Endothelial cell of umbilical vein (primary cell): ENCODE measurements at places on chromosomes 7 and 10. TPM values are rescaled to one million over a fixed set of nuclear protein-coding genes. Genes with fewer than 3 reads are reported as not detected.
A peak's percentile ranks its signal among the peaks of the same experiment; 100 is the strongest.

GRCh38 chr7:142463401-142463850, 205.6 kb upstream of the PRSS58 start:
- no peak for DNase-seq

DNA sequence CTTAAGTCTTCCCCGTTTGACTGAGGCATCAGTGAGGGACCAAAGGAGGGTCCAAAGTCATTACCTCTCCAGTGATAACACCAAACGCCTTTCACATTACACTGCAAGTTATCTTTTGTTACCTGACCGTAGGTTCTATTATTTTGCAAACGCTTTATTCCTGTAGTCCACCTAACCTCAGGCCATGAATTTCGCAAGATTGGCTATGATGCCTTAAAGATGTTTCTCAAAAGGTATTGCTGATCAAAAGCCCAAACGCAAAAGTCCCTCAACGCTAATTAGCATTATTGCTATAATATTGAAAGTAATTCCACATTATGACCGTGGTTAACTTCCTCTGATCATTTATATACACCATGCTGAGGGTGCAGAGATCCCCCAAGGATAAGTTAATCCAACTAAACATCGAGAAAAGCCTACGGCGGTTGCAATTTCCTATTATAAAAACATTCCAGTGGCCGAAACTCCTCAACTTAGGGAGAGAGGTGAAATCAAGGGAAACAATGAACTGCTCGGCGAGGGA, 649 bp downstream of the DNA2 start:
- peak; percentile 8 for DNase-seq

- DNase-seq, result no peak
Observed at GRCh38 chr7:50358041-50358705, 53.7 kb downstream of the IKZF1 start.

DNA sequence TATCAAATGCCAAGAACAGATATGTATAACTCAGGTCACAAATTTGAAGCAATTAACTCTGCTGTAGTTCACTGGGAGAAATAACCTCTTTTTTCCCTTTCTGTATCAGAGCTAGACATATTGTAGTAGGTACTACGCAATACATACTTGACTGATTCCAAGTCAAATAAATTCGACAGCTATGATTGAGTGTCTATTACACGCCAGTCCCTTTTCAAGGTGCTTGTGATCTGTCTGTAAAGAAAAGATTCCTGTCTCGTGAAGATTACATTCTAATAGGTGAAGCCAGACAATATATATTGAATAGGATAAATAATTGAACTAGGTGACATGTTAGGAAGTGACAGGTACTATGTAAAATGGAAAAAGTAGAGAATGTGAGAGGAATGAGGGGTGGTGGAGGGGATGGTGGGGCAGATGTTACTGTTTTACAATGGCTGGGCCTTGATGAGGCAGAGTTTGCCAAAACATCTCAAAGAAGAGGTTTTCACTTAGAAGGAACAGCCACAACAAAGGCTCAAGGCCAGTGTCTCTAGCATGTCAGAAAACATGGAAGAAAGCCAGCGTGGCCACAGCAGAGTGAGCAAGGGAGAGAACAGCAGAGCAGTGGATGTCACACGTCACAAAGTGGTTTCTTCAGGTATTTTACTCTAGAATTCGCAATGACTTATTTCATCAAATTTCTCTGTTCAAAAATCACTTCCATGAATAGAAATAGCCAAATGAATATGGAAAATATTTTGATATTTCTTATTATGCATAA, 282.6 kb upstream of the CACNA2D1 start:
- no peak for DNase-seq

DNA sequence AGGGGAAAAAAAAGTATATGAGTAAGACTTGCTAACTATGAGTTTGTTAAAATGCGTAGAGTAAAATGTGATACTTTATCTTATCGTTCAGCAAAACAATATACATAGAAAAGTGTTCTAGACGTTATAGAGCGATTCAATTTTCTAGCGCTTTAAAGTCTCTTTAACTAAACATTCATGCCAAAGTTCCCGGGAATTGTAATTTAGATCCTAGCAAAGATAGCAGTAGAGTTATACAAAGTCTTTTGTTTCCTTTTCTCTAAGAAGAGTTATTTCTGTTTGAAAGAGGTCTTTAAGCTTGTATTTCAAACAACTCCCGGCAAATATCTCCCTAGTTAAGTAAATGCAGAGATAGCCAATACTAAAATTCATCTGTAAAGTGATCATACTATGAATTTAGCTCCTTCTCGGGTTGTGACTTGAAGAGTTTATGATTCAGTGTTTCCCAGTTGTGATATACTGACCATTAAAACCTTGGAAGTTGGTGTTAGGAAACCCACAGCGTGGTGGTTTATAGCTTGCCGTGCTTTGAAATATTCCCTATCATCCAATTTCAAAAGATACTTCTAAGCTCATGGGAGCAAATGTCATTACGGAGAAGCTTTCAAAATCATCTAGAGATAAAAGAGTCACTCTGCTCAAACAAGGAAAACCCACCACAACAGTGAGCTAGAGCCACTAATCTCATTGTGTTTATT, 171.7 kb downstream of the CSTF2T start:
- peak; percentile 41 for DNase-seq

DNA sequence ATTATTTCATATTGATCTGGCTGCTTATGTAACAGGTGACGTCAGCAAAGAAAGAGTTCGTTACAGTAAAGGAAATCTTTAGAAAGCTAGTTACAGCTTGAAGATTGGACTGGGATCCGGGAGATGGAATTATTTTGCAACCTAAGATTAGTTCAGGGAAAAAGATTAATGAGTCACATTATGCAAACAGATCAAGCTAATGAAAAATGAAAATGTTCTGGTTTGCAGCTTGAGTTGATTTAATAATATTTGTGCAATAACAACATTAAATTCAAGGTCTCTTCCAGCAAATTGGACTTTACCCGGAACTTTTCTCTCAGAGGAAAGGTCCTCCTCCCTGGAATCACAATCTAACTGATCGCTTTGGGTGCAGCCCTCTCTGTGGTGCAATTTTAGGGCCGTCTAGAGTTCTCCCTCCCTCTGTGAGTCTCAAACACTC, 119.5 kb downstream of the OTUD1 start:
- DNase-seq, result no peak

DNA sequence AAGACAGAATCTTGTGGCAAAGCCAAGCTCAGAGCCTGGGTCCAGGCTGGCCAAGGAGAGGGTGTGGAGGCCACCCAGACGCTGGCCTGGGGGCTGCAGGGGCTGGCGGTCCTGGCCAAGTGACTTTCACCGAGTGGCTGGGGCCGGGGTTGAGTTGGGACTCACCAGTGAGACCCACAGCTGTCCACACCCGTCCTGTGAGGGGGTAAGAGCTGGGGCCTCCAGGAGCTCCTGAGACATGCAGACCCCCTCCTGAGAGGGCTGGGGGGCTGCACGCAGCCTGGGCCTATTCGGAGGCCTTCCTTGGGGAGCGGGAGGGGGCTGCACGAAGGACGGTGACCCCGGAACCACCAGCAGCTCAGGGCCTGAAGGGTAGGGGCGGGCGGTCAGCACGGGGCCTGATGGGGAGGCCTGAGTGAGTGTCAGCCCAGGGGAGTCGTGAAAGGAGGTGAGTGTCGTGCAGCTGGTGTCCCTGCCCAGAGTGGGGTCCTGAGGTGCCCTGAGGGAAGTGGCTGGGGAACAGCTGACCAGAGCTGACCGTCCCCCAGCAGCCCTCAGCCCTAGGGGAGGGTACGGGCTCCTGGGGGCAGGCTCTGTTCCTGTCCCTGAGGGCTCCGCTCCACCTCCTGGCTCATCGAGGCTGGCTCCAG, 100.9 kb downstream of the FOXL3 start:
- DNase-seq, result no peak

- DNase-seq, result no peak
Observed at GRCh38 chr7:124322561-124322960, 289.7 kb upstream of the TMEM229A start.

DNA sequence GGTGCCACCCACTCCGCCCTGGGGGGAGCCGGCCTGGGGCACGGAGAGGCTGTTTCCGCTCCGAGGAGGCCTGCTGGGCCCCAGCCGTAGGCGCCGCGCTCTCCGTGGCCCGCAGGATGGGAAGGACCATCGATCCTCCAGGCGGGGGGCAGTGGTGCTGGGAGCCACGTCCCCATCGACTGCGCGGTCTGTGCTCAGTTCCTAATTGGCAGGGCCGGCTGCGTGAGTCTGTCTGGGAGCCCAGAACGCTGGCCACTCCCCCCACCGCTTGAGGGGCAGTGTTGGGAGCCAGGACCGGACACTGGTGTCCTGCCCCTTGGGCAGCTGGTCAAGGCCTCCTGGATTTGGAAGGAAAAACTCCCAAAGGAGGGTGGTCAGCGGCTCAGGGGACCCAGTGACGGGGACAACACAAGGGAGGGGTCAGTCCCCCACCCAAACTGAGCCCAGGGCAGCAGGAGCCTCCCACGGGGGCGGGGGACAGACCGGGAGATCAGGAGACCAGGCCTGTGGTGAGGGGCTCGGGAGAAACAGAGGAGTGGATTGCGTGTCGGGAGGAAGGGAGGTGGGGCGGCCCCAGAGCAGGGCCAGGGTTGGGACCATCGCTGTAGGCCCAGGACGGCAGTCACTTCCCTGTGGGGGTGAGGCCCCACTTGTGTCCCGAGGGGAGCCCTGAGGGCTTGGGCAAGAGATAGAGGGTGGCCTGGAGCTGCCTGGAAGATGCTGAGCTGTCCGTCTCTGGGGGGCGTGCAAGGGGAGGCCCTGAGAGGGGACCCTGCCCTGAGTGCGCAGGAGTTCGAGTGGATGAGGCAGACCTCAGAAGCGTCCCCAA, 89.0 kb downstream of the UNCX start:
- no peak for DNase-seq

GRCh38 chr10:1933215-1933614, 195.9 kb upstream of the ADARB2 start:
- no peak for DNase-seq

GRCh38 chr10:132570771-132571649, 33.4 kb downstream of the INPP5A start:
- DNase-seq, result no peak

- no peak for DNase-seq
Observed at GRCh38 chr10:3008518-3009195, 58.7 kb upstream of the PFKP start.

GRCh38 chr10:79070081-79070605, 1.4 kb downstream of the ZMIZ1 start:
- no peak for DNase-seq

DNA sequence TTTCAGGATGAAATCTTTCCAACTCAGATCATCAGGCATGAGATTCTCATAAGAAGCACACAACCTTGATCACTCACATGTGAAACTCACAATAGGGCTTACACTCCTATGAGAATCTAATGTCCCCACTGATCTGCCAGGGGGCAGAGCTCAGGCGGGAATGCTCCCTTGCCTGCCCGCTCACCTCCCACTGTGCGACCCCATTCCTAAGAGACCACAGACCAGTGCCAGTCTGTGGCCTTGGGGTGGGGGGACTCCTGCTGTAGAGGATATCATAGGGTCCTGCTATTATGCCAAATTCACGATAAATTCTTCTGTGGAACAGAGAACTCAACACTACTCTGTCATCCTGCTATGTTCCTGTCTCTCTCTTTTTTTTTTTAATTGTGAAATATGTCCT, 5.2 kb upstream of the RASGEF1A start:
- DNase-seq, result no peak

DNA sequence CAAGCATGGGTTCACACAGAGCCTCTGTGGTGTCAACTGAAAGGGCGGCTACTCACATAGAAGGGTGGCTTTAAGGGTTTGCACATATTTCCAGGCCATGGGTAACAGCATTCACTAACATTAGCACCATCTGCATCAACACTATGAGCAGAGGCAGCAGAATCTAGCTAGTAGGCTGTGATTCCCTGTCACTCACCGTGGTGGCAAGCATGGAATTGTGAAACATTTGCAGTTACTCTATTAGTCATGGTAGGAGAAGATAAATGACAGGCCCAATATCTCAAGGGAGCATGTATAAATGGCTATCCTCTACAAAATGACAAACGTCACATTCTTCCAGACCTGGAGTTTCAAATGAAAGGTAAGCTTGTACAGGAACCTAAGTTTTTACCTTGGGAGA, 32.2 kb upstream of the CUBN start:
- DNase-seq, result no peak

DNA sequence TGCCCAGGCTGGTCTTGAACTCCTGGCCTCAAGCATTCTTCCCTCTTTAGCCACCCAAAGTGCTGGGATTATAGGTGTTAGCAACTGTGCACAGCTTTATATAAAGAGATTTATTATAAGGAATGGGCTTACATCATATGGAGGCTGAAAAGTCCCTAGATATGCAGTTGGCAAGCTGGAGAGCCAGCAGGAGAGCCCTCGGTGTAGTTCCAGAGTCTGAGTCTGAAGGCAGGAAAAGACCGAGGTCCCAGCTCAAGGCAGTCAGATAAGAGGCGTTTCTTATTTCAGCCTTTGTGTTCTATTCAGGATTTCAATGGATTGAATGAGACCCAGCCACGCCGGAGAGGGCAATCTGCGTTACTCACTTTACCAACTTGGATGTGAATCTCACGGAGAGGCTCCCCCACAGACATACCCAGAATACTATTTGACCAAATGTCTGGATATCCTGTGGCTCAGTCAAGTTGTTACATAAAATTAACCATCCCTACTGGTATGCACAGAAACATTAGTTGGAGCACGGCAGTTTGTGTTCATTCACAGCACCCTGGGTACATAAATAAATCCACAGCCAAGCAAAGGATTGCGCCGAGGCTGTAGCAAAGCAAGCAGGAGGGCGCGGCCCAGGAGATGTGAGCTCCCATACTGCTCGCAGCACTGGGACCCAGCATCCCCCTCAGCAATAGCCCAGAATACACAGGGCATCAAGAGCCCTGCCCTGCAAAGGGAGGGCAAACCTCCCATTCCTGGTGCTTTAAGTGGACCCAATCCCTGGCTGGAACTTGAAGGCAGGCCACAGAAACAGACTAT, 158.4 kb upstream of the ZNF32 start:
- DNase-seq, result no peak

GRCh38 chr7:12861070-12861469, 173.6 kb downstream of the ARL4A start:
- DNase-seq, result peak; percentile 99

DNA sequence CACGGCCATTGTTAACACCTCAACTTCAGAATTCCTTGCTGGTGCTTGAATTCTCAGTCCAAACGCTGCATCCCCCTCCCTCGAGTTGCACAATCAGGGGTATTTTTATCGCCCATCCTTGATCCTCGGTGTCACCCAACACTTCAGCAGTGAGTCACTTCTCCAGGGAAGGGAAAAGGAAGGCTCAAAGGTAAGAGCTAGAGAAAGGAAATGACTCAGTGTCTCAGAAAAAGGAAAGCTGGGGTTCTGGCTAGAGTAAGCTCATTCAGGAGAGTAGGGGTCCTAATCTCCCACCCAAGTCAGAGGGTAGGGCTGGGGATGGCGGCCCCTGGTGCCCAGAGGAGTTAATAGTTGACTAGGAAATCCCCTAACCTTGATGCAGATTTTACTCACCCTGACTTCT, 39.8 kb upstream of the TRIM8 start:
- DNase-seq, result peak; percentile 86

GRCh38 chr10:104035194-104036068, 50.2 kb downstream of the COL17A1 start:
- DNase-seq, result no peak

GRCh38 chr7:121755818-121756552, 117.0 kb upstream of the PTPRZ1 start:
- no peak for DNase-seq

GRCh38 chr10:127548022-127548421, 1.1 kb upstream of the NPS start:
- no peak for DNase-seq

- no peak for DNase-seq
Observed at GRCh38 chr7:114925434-114925833, 3.5 kb downstream of the MDFIC start.

CYP3A5 gene
- not detected in 2 replicates for total RNA-seq

PVRIG gene
- total RNA-seq, result 0.80 TPM in 1 of 2 replicates, not detected in the other

MRLN gene
- total RNA-seq, result not detected in 2 replicates

CYP3A7 gene
- not detected in 2 replicates for total RNA-seq

NUTM2B gene
- 0.14 and 0.86 TPM in 2 replicates for total RNA-seq

FGL2 gene
- not detected in 2 replicates for total RNA-seq

PITX3 gene
- total RNA-seq, result not detected in 2 replicates

CCL24 gene
- total RNA-seq, result not detected in 2 replicates
